Neuronal stem cell (in vitro differentiated cells): ENCODE measurements at places on chromosomes 12 and 14.

- no peak overlapping the region for H3K27ac ChIP-seq
- H3K36me3 ChIP-seq: no peaks in the 10 kb centered on the region
These were observed 392.6 kb downstream of the CCDC91 start for GRCh38 chr12:28582672-28583376.

- H3K4me1 ChIP-seq: no peaks in the 10 kb centered on the region
- H3K36me3 ChIP-seq: peaks cover 36% of the 10 kb centered on the region
- H3K27me3 ChIP-seq: no peaks in the 10 kb centered on the region
- H3K27ac ChIP-seq: no peak overlapping the region
- H3K4me3 ChIP-seq: no peak overlapping the region
These were observed 27.5 kb downstream of the XRCC3 start for GRCh38 chr14:103687712-103688111.

DNA sequence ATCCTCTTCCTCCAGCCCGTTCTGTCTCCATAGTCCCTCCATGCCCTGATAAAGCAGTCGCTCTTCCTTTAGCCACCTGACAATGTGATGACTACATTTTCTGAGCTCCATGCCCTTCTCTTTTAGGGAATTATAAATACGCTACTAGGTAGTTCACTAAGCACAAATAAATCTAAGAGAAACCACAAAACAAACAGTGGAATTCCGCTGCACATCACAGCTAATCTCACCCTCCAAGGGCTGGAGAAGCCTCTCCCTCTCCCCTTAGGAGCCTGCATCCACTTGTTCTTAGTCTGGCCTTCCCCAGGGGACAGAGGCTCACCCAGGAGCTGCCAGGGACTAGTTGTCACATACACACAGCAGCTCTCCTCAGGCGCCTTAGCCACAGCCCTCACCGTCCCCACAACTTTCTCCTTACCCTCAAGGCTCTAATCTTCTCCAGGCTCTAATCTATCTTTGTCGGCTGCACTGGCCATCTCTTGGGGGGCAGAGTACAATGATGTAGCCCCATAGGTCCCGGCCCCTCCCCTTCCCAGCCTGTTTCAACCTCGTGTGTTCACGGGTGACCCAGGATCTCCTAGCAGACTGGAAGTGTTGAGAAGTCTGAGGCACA, 55.9 kb upstream of the GPR68 start:
- H3K4me3 ChIP-seq: no peak overlapping the region
- no peaks in the 10 kb centered on the region for H3K27me3 ChIP-seq
- no peak for DNase-seq
- no peak overlapping the region for H3K27ac ChIP-seq
- H3K4me1 ChIP-seq: peaks cover 8% of the 10 kb centered on the region

- peaks cover 20% of the 10 kb centered on the region for H3K36me3 ChIP-seq
- H3K27ac ChIP-seq: no peak overlapping the region
- H3K4me3 ChIP-seq: no peak overlapping the region
- no peak for DNase-seq
- H3K4me1 ChIP-seq: peaks cover 16% of the 10 kb centered on the region
- H3K27me3 ChIP-seq: no peaks in the 10 kb centered on the region
These were observed 157.1 kb downstream of the TTC7B start for GRCh38 chr14:90659156-90659555.

DNA sequence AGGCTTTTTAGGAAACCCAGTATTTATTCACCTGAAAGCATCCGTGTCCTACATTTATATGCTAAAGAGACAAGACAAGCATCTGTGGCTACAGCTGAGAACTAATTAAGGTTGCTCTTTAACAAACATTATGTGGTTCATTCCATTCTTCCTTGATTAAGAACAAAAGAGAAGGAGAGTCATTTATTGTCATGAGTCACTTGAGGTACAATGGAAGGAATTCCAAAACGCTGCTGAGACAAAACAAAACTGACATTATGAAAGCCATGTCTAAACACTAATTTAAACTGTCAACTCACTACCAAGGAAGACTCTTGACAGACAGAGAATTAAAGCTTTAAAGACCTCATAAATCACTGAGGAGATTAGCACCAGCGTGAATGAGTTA, 214.4 kb downstream of the BMP4 start:
- DNase-seq: peak; percentile 42
- no peaks in the 10 kb centered on the region for H3K27me3 ChIP-seq
- H3K27ac ChIP-seq: peak overlapping the region; percentile 33

DNA sequence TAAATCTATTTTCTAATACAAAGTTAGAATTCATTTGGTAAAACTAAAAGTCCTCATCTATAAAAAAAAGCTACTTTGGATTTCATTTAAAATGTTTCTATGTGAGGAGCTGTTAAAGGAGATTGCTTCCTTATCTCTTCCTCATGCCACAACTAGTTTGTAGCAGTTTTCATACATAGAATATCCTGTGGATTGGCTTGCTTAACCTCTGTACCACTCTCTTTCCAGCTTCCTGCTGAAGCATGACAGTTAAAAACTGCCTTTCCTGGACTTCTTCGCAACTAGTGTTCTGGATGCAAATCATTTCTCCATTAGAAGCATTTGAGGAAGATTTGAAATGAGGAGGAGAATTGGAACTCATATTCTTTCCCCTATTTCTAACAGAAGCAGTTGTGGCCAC, 49.6 kb downstream of the ST8SIA1 start:
- H3K4me3 ChIP-seq: no peak overlapping the region
- DNase-seq: no peak
- H3K4me1 ChIP-seq: peaks cover 6% of the 10 kb centered on the region
- no peaks in the 10 kb centered on the region for H3K36me3 ChIP-seq
- H3K27me3 ChIP-seq: no peaks in the 10 kb centered on the region

- peaks cover 30% of the 10 kb centered on the region for H3K27me3 ChIP-seq
- H3K4me1 ChIP-seq: peaks cover 10% of the 10 kb centered on the region
- no peak for DNase-seq
- no peak overlapping the region for H3K27ac ChIP-seq
- H3K36me3 ChIP-seq: no peaks in the 10 kb centered on the region
- peak overlapping the region; percentile 71 for H3K4me3 ChIP-seq
These were observed 669 bp upstream of the KCNK13 start for GRCh38 chr14:90060965-90061684.

DNA sequence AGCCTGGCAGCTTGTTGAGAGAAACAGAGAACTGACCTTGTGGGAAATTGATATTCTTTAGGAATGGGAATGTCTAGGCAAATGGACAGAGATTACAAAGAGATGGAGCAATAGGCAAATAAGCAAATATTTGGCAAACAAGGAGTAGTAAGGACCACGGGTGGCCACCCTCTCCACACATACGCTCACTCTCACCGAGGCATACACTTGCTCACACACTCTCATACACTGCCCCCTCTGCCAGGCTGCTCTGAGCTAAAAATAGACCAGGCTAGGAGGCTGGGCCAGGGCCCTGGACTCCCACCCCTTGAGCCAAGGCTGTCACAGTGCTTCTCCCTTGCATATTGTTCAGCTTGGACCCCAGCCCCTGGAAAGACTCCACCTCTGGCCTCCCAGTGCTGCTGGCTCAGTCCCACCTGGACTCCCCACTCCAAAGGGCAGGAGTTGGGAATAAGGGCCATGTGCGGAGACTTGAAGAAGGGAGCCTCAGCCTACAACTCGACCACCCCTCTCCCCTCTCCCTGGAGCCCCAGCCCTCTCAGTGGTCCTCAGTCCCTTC, 1.1 kb downstream of the PPP1R1A start:
- H3K27ac ChIP-seq: no peak overlapping the region
- H3K36me3 ChIP-seq: no peaks in the 10 kb centered on the region
- H3K4me1 ChIP-seq: no peaks in the 10 kb centered on the region

DNA sequence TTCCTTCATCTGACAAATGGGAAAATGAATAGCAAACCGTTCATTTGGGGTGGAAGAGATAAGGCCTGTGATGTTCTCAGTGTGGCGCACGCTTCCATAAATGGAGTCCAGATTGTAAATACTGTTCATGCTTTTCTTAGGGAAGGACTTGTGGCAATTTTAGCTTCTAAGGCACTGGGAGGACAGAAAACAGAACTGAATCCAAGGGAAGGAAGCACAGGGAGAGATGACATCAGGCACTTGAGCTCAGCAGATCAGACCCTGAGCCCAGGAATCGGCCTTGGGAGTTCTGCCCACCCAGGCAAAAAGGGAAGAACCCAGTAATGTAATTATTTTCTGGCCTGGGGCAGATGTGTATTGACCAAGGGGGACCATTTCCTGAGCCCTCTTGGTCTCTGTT, 7.2 kb upstream of the SH2B3 start:
- no peak for DNase-seq
- peaks cover 3% of the 10 kb centered on the region for H3K4me1 ChIP-seq
- no peak overlapping the region for H3K4me3 ChIP-seq
- H3K36me3 ChIP-seq: no peaks in the 10 kb centered on the region

DNA sequence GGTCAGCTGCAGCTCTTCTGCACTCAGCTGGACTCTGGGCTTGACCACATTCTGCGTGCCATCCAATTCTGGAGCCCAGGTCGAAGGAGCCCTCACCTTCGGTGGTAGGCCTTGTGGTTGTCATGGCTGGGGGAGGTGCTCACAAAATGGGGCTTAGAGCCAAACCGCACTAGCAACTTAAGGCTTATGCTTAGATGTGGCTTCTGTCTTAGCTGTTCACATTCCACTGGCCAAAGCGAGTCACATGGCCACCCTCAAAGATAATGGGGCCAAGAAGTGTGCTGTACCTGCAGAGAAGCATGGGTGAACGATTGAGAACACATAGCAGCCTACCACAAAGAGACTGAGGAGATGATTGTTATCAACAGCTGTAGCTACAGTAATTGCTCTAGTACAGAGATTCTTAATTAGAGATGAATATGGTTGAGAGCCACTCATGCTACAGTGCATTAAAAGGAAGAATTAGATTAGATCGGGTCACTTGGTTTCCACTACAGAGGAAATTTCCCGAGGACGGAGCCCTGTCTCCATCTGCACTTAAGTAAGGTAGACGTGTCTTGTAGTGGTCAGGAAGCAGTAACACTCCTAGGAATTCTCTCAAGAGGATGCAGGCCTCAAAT, 334.6 kb upstream of the FKBP4 start:
- H3K27me3 ChIP-seq: no peaks in the 10 kb centered on the region
- no peaks in the 10 kb centered on the region for H3K36me3 ChIP-seq
- H3K4me3 ChIP-seq: no peak overlapping the region
- no peaks in the 10 kb centered on the region for H3K4me1 ChIP-seq
- DNase-seq: no peak
